ENCODE measurements at places on chromosomes 2 and 18.

- no peak for DNase-seq
Observed at GRCh38 chr2:67922080-67922785, 140.6 kb downstream of the C1D start.

DNA sequence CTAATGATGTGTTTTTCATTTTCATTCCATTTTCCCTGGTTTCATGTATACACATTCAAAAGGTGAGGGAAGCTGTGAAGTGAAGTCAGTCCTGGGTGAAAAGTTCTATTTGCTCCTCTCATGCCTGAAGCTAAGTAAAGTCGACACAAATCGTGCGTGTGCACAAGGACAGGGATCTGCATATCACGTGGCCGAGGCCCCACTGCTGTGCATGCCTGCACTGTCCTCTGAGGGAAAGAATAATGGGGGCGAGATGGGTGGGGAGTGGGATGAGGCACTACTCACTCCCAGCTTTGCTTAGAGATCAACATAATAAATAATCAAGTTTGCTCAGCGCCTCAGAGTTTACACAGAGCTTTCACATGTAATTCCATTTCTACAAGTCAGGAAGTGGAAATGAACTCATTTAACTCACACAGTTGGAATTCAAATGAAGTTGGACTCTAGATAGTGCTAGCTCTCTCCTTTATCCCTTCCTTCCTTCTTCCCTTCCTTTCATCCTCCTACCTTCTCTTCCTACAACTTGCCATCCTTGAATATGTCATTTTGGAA is 5.1 kb upstream of the PTPRM start:
- no peak for DNase-seq

DNA sequence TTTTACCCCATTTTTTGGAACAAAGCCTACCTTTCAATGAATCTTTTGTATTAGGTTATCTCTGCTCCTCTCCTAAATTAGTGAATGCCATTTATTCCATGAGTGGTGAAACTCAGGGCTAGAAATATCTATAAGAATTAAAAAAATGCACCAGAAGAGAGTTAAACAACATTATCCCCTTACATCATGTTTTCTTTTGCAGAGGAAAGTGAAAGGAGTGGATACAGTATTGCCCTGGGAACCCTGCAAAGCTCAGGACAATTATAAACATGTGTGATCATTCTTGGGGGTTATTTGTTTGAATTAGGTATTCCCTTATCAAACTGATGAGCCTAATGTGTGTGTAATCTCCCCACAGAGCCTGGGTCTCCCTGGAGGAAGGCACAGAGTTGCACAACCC is 559.2 kb downstream of the RNF144A start:
- no peak for DNase-seq

DNA sequence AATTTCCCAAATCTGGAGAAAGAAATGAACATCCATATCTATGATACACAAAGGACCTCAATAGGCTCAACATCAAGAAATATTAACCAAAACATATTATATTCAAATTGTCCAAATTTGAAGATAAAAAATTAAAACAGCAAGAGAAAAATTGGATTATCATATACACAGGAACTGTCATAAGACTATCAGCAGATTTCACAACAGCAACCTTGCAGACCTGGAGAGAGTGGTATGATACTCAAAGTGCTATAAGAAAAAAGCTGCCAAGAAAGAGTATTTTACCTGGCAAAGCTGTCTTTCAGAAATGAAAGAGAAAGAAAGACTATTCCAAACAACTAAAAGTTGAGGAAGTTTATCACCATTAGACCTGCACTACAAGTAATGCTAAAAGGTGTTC is 711.9 kb upstream of the RAB6C start:
- DNase-seq = no peak

DNA sequence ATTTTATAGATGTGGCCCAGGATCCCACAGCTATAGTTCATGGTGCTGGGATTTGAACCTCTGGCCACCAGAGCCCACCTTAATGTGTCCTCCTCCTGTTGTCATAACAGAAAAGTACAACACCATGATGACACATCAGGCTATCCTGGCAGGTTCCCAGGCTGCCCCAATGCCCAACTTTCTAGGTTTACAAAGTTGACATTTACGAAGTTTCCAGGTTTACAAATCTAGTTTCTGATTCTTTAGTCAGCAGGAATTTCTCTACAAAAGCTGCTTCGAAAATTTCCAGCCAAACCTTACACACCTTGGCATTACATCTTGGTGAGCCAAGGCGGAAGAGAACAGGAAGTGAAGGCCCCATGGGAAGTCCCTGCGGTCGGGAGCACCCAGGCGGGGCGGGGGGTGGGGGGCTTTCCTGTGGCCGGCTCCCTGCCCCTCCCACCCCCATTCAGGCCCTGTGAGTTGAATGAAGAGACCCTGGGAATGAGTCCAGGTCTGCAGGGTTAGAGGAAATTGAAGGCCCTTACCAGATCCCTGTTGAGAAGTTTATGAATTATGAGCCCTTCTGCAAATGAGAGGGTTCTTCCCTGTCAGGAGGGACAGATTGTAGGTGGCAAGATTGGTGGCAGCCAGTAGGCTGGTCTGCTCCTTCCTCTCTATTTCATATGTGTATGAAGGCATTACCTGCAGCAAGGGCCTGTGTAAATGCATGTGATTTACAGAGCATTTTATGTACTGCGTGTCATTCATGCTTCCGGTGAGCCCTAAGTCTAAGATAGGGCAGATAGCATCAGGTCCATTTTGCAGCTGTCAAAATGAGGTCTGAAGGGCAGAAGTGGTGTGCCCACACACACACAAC is 11.1 kb upstream of the IL1RN start:
- DNase-seq = no peak

DNA sequence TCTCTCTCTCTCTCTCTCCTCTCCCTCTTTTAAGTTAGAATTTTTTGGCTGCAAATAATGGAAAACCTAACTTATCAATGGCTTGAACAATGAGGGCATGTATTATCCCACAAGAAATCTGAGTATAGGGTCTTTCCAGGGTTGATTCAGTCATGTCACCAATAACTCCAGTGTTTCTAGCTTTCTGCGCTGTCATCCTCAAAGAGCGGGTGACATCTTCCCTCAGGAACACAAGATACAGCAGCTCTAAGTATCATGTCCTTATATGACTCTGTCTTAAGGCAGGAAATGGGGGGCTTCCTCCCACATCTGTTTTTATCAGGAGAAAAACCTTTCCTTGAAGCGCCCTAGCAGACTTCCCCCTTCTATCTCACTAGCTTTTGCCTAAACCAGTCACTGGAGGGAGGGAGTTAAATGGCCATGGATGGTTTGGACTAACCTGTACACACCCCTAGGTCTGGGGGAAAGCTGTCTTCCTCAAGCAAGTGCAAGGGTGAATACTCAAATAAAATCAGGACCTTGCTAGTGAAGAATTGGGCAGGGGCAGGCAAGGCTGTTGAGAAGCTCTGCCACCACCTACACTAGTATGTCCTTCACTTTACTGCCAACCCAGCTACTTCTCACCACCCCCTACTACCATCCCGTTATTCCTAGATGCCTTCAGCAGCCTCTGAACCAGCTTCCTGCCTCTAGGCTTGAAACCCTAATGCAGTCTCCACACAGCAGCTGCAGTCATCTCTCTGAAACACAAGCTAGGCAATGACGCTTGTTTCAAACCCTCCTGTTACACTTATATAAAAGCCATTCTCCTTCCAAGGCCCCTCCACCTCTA is 7.5 kb upstream of the TUBA4A start:
- DNase-seq = no peak

Data from NCI-H526 (cell line).